T-helper 17 cell (primary cell): ENCODE measurements at places on chromosomes 6 and 20.

DNA sequence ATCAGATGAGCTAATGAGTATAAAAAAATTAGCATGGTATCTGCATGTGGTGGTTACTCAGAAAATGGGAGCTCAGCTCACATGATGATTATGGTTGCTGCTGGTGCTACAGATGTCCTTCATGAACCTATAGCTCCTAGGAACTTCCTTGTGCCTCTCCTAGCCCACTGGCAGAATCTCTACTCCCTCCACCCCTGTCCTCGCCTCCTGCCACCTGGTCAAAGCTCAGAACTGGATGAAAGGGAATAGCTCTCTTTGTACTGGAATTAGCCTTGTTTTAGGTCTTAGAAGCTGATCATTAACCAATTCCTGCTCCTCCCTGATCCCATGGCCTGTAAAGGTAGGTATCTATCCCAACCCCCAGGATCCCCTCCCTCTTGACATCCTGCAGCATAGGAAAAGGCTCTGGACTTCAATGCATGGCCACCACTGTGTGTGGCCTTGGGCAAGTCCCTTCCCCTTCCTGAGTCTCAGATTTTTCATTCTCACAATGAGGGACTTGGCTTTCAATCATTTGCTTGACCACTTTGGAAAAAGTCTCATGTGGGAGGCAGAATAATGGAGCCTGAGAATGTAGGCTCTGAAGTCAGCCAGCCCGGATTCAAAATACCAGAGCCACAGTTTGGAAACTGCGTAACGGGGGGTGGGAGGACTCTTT is 43.9 kb downstream of the SLC13A3 start:
- no peak for DNase-seq

- no peak for DNase-seq
These were observed at the start of gene RGS17 for GRCh38 chr6:153131037-153131981. Gene RGS17 (minus strand): TSS chr6:153131282. CDS start chr6:153044018, 87,264 bp downstream.

DNA sequence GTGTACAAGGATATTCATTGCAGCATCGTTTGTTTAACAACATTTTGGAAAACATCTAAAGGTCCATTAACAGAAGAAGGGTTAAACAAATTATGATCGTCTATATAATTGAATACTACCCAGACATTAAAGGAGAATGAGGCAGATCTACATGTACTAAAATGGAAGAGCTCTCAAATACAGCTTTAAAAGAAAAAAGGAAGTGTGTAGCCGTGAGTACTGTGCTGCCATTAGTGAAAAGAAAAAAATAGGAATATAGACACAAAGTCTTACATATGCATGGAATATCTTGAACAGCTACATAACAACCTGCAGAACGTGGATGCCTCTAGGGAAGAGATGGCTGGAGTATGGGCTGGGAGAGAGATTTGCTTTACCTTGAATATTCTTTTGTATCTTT is 37.9 kb downstream of the PRDM1 start:
- DNase-seq, result no peak

DNA sequence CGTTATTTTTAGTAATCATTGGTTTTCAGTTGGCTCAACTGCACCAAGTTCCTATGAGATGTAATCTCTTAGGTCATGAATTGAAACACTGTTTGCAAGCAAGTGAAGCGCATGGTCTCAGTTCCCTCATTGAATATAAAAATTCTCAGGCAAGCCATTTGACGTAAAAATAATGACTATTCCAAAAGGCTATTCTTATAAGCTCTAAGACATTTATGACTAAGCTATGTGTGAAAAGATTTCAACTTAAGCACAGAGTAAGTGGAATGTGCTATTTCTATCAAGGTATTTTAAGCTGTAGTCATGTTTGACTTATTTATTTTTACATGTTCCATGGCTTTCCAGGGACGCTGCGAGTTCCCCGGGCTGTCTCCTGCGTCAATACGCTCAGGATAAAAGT is 248.5 kb downstream of the THBS2 start:
- DNase-seq, result no peak

- no peak for DNase-seq
These were observed 118.9 kb upstream of the CEP162 start for GRCh38 chr6:84346372-84346771.

GRCh38 chr20:49579874-49580812 is 12.2 kb upstream of the PTGIS start:
- DNase-seq, result no peak

DNA sequence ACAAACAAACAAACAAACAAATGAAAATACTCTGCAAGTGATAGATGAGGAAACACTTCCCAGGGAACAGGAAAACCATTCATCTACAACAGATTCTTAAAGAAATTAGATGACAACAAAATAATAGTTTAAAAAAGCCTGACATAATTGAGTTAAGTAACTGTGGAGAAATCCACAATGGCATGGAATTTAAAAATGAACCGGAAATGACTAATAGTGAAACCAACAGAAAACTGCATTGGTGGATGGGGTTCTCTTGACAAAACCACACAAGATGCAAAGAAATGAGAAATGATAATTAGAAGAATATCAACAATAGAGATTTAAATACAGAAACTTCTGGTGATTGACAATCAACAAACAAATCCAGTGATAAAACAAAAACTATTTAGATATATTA is 785.6 kb downstream of the QKI start:
- DNase-seq, result no peak

- DNase-seq, result no peak
These were observed 88.6 kb downstream of the PSMB1 start for GRCh38 chr6:170464524-170464979.

DNA sequence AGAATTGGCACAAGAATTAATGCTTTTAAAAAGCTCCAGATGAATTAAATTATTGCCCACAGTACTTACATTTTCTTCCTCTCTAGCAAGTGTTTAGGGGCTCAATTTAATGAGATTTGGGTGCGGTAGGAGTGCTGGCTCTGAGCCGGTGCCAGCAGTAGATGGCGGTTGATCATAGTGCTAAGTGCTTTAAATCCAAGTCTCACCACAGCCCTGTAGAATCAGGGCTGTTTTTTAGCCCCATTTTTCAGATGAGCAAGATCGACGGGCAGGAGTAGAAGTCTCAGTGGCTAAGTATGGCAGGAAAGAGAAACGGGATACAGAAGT is 136.9 kb upstream of the SALL4 start:
- no peak for DNase-seq

- DNase-seq, result no peak
These were observed 18.7 kb downstream of the KIF25 start for GRCh38 chr6:168016176-168016620.

GRCh38 chr20:11766961-11767360 is 150.7 kb upstream of the BTBD3 start:
- no peak for DNase-seq

DNA sequence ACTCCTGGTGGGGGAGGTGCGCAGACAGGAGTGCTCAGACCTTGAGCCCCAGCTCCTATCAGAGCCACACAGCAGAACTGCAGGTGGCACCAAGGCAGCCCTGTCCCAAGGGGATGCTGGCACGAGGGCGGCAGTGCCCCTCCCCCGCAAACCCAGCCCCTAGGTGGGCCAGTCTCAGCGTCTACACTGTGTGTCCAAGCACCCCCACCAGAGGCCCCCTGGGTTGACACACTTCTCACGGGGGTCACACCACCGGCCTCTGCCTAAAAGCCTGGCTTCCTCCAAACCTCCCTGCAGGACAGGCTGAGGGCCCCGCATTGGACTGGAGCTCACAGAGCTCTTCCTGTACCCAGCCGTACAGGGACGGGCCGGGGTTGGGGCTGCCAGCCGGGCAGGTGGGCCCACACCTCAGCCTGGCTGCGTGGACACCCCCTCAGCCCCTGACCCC is 8.1 kb downstream of the SLC2A4RG start:
- no peak for DNase-seq

- no peak for DNase-seq
These were observed 127.5 kb downstream of the ISM1 start for GRCh38 chr20:13348311-13349234.

DNA sequence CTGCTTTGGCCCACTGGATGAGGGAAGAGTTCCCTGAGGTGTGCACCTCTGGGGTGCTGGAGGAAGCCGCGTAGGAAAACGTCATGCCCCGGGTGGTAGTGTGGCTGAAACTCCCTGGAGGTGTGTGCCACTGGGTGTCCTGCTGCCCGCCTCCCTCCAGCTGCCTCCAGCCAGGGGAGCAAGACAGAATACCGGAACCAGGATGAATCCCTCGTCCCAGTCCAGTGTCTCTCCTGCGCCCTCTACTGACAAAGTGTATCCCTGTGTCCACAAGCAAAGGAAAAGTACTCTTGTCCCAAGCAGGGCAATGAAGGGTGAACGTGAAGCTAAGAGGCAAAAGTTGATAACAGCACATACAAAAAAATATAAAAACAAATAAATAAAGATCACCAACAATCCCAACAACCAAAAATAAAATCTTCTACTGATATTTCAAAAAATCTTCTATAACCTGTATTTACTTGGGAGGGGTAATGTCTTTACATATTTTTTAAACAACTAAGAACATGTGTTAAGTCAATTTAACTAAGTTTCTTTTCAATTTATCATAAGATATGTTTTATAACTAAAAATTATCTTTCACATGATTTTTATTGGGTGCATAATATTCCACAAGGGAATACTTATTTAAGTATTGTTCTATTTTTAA is 437.6 kb downstream of the MAFB start:
- DNase-seq, result no peak

GRCh38 chr20:60765821-60766403 is 486.1 kb upstream of the CDH4 start:
- no peak for DNase-seq

- DNase-seq, result no peak
These were observed 45.0 kb downstream of the SLC23A2 start for GRCh38 chr20:4956200-4956810.

DNA sequence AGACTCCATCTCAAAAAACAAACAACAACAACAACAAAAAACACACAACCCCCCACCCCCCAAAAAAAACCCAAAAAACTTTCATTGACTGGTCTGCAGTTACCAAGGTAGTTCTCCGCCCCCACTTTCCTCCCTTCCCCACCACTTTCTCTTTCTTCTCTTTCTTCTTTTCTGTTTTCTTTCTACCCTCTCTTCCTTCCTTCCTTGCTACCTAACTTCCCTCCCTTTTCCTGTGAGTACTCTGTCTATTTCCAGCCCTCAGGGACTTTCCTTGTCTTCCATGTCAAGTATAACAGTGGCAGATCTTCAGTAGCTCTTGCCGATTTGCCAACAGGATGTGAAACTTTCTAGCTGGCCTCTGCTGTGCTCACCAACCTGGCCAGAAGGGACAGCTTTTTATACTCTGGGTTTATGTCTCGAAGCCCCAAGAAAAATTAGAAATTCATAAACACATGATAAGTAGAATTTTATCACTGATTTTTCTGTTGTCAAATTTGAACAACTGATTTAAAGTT is 399.5 kb downstream of the QKI start:
- no peak for DNase-seq

DNA sequence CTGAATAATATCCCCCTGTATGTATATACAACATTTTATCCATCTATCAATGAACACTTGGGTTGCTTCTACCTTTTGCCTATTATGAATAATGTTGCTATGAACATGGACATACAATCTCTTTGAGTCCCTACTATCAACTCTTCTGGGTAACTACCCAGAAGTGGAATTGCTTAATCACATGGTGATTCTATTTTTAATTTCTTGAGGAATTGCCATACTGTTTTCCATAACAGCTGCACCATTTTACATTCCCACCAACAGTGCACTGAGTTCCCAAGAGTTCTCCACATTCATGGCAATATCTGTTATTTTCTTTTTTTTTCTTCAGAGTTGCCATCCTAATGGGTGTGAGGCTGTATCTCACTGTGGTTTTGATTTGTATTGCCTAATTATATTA is 88.3 kb downstream of the ZHX3 start:
- no peak for DNase-seq

DNA sequence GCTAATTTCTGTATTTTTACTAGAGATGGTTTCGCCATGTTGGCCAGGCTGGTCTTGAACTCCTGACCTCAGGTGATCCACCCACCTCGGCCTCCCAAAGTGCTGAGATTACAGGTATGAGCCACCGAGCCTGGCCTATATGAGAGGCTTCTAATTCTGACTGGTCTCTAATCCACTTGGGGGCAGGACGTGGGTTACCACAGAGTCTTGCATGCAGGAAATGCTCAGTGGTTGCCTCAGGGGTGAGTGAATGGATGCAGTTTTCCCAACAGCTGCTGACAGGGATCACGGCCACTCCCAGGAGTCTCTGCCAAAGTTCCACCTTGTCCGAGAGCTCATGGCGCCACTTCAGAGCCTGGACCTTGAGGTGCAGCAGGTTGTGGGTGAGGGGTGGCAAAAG is 6.4 kb upstream of the FANCE start:
- no peak for DNase-seq

DNA sequence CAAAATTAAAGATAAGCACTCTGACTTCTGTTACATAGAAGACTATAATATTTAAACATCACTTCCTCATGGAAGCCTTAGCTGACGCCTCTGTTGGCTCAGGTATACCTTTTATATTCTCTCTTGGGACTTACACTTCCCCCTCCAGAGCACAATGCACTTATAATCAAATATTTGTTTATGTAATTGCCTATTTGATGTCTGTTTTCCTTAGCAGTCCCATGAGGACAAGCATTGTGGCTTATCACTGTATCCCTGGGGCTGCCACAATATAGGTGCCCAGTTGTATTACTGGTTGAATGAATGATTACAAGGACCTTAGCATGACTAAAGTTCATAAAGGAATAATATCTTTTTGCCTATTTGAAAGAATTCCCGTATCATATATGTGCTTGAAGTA is 186.7 kb upstream of the VGLL2 start:
- DNase-seq, result no peak

DNA sequence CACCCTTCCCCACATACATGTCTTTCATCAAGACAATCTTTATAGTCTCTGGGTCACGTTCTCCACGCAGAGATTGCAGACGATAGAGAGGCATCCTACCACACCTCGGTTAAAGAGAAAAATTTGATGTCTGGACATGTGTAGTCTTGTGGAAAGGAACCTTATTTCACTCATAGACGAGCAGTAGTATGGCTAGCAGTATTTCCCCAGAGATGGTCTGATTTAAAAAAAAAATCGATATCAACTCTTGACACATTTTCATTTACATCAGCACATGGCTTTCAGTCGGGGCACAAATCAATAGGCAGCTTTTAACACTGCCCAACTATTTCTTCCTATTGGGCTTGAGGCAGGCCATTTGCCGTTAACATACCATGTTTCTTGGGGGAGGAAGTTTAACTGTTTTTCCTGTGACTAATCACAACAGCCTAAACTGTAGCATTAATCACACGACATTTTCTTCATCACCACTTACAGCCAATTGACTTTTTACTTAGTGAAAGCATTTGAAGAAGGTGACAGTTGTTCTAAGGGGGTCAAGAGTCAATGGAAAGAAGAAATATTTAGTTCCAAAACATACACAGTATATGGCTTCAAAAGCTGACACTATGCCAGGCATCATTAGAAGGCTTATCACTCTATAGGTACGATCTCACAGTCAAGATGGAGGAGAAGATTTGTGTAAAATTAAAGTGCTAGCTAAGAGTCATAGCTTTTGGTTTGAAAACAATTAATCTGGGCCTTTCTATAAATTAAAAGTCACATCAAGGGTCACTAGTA is 129.5 kb upstream of the HDAC2 start:
- DNase-seq, result no peak

DNA sequence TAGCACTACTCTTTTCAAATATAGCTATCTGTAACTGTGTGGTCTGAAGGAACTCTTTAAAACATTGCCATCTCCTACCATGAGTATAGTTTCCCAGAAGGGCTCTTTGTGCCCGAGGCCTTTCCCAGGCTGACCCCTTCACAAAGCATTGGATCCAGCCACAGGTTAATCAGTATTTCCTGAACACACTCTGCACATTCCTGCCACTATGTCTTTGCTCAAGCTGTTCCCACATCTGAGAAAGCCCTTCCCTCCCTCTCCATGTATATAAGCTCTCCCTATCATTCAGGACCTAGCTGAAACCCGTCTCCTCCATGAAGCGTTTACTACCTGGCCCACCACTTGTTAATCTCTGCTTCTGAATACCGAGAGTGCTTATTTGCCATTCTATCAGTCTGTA is 47.8 kb upstream of the PKHD1 start:
- DNase-seq, result no peak
